NB4 (cell line): ENCODE measurements at places on chromosomes 16 and 17.

- peak; percentile 71 for DNase-seq
Measured at GRCh38 chr17:55717898-55718735, 4.5 kb downstream of the TMEM100 start.

- no peak for DNase-seq
Measured at GRCh38 chr17:4038076-4038475, 73.8 kb upstream of the ATP2A3 start.

DNA sequence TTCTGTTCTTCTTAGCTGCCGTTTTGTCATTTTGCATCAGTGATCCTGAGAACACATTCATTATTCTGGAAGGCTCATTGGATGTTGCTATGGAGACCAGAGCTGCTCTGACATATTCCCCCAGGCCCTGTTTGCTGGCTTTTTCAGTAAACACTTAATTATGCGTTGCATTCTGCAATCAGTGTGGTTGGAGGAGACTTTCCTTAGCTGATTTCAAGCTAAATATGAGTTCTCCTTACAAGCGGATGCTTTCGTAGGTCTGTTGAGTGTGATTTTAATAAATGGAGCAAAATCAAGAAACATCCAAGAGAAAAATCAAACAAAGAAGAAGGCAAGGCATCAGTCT is 38.2 kb upstream of the NUDT7 start:
- peak; percentile 84 for DNase-seq

DNA sequence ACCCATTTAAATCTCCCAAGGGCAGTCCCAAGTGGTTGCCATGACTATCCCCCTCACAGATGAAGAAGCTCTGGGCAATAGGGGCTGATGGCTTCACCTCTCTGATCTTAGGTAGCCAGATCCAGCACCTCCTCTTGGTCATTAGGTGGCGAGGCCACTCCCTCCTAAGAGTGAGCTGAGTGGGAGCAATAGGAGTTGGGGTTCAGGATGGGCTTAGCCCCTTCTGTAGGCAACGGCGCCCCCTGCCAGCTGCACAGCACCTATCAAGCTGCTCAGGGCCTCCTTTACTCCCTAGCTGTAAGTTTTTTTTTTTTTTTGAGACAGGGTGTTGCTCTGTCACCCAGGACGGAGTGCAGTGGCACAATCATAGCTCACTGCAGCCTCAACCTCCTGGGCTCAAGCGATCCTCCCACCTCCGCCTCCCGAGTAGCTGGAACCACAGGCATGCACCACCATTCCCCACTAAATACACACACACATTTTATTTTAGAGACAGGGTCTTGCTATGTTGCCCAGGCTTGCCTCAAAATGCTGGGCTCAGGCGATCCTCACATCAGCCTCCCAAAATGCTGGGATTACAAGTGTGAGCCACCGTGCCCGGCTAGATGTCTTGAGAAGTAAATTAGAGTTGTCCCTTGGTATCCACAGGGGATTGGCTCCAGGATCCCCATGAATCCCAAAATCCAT is 3.5 kb upstream of the RRAD start:
- peak; percentile 71 for DNase-seq

GRCh38 chr17:59004338-59005111 is 102.2 kb downstream of the TRIM37 start:
- DNase-seq, result peak; percentile 71

DNA sequence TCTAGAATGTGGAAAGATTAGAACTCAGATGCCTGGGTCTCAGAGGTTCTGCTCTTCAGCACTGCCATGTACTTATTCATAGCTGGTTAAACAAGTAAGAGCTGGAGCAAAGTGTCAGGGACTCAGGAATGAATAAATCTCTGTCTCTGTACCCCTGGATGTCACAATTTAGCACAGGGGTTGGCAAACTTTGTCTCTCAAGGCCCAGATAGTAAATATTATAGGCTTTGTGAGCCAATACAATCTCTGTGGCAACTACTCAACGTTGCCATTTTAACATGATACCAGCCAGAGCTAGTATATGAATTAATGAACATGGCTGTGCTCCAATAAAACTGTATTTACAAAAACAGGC is 220.3 kb upstream of the MON1B start:
- no peak for DNase-seq

GRCh38 chr17:33802349-33803198 is 452.5 kb upstream of the CCL2 start:
- no peak for DNase-seq

DNA sequence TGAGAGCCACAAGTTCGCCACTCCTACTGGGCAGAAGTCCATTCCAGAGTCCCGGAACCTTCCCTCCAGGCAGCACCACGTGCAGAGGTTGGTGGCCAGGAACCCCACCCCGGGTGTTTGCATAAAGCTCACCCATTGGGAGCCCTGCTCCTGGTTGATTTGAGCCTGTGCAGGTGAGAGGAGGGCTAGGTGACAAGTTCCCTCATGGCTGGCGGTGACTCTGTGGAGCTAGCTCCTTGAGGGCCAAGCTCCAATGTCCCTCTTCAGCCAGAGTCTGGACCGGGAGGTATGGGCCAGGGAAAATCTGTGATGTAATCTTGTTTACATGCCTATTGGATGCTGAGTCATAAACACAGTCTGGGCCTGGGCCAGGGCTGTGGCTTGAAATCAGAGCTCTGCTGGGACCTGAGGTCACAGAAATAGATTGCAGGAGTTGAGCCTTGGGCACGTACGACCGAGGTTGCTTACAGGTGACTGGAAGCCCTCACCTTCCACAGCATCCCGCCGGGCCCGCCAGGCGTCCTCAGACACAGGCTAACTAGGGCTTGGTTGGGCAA is 118.9 kb downstream of the AATF start:
- DNase-seq, result no peak

GRCh38 chr16:56669005-56669839 is at the start of gene MT1H:
TSS of gene MT1H (plus strand) at chr16:56669814. CDS start at chr16:56669885, 71 bp downstream.
- DNase-seq, result no peak

DNA sequence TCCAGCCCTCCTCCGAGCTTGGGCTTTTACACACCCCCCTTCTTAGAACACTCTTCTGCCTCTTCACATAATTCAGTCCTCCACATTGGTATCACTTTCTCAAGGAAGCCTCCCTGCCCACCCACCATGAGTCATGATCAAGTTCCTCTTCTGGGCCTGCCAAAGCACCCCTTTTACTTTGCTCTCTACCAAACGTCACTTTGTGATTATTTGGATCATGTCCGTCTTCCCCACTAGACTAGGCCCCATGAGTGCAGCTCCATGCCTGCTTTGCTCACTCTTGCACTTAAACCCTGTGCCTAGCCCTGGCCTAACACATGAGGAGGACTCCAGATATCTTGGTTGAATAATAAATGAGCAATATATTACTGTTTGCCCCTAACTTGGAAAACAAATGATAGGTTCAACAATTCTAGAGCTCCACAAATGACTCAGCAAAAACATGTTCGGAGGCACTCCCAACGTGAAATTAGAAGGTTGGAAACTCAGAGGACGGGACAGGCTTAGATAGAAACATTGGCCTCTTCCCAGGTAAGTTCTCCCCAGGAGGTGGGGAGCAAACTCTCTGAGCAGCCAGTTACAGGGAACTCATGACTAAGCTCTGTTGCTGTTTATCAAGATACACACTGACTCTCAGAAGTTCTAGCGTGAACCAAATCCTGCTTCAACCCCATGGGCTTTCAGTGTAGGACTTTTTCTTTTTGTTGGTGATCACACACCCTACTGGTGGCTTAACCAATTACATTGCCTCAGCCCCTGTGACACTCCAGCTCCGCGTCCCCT is 28.3 kb downstream of the G6PC1 start:
- peak; percentile 96 for DNase-seq

DNA sequence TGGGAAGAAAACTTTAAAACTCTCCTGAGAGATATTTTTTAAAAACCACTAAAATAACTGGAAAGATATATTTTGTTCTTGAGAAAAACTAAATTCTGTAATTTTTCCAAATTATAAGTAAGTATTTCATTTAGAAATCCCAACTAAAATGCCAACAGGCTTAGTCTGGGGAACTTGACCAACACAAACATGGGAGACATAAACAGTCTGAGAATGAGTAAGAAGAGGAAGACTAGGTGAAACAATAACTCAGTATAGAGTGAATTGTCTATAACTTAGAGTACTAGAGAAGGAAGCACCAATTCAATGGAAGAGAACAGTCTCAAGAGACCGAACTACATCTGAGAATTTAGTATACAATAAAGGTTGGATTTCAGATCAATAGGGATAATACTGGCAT is 2.9 kb downstream of the CMTM1 start:
- no peak for DNase-seq

- no peak for DNase-seq
Measured at GRCh38 chr16:68770671-68771070, 33.6 kb downstream of the CDH1 start.

- no peak for DNase-seq
Measured at GRCh38 chr16:86403085-86403484, 107.2 kb upstream of the FOXF1 start.

GRCh38 chr17:77167472-77168306 is 26.9 kb downstream of the SEC14L1 start:
- no peak for DNase-seq

DNA sequence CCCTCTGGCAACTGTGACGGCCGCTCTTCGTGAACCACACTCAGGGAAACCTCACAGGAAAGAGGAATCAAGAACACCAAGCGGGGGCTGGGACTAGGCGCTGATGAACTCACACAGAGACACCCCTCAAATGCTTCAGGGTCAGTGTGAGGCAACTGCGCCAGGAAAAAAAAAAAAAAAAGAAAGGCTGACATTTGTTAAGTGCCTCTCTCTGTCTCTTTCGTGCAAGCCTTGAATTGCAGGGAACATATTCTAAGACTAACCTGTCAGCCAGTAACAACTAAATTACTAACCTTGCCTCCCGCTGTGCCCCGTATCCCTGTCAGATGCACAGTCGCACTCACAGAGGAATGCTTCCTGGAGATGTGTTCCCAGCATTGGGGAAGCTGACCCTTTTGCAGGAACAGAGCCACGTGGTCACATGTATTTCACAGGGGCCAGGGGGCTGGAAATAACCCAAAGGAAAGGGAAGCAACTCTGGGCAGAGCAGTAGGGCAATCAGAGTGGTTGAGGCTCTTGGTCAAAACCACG is 247.8 kb downstream of the XYLT1 start:
- peak; percentile 46 for DNase-seq

GRCh38 chr17:48179071-48179945 is 71.7 kb downstream of the SNX11 start:
- DNase-seq, result no peak

DNA sequence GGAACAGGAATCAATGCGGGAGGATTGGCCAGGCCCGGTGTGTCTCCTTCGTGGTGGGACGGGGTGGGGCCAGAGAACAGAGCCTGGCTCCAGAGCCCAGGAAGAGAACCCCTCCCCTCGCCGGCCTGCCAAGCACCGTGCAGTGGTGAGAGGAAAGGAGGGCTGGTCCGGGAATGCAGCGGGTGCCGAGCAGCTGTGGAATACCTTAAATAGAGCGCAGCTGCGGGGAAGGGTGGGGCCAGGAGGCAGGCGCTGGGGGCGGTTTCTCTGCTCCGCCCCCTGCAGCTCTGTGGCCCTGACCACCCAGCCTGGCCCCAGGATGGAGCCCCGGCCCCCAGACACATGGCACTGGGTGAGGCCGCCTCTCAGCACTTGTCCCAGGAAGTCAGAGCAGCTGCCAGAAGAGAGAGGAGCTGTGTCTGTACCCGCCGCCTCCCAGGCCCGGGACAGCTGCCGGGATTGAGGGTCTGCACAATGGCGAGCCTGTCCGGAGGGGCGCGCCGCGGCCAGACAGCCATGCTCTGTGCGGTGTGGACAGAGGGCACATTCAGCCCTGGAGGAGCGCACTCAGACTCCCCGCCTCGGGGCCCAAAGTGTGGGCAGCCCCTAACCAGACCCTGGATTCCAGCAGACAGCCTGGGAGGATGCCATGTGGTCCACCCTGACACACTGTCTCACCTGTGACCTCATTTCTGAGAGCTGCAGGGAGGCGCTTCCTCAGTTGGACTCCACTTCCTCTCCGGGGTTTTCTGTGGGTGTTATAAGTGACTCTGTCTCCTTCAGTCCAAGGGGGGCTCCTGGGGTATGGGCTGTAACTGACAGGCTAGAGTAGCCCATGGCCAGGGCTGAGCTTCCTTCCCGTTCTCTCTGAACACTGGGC is 268.8 kb downstream of the SEC14L1 start:
- DNase-seq, result peak; percentile 35

- peak; percentile 77 for DNase-seq
Measured at GRCh38 chr16:70454222-70455034, at the start of gene FCSK. TSS of gene FCSK (plus strand) at chr16:70454595. CDS start at chr16:70463191, 8,596 bp downstream.

DNA sequence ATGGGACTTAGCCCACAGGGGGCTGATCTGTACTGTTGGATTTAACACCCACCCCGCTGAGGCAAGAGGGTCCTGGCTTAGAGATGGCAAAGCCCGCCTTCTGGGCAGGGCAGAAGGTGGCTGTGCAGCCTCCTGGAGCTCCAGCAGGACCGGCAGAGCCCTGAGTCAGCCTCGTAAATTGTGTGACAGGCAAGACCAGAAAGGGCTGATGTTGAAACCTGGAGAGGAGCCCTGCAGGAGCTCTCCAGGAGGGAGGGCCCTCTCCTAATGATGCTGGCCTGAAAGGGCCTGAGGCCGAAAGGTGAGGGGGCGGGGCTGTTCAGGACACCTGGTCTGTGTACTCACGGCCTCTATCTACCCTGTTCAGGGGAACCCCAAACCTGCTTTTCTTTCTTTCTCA is 22.5 kb upstream of the MYO15B start:
- peak; percentile 84 for DNase-seq

DNA sequence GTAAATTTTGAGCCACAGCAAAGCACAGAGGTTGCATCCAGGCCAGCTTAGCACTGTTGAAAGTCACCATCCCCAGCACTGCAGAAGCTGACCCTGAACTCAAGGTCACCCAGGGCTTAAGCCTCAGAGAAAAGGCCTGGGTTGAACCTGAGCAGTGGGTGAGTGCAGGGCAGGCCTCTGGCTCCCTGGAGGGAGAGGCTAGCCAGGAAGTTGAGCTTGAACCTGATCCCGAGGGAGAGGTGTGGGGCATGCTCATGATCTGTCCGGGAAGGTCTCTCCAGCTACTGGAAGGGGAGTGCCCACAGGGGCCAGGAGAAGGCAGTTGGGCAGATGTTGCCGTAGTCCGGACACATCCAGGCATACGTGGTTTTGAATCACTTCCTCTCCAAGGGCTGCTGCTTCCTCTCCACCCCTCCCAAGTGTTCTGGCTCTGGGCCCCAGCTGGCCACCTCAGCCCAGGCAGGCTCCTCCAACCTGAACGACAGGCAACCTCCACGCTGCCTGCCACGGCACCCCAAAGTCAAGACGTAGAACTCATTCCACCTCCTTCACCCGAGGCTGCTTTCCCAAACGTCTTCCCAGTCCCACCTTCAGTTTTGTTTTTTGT is 18.4 kb downstream of the CARHSP1 start:
- DNase-seq, result peak; percentile 92

DNA sequence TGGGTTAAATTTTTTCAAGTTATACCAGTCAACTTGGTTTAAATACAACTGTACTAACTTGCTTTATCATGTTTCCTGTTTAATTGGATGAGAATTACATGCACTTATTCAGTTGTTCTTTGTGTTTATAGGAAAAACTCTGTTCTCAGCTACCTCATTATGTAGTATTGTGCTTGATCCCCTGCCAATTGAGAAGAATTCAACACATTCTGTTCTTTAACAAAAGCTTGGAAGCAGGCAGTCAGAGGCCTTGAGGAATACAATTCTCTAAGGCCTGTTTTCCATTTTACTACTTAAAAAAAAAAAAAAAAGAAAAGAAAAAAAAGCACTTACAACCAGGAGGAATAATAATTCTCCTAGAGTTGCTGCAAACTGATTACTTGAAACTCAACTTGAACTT is 60.6 kb upstream of the CMIP start:
- no peak for DNase-seq

GRCh38 chr17:78140169-78141051 is 5.8 kb upstream of the C17orf99 start:
- DNase-seq, result peak; percentile 96

- no peak for DNase-seq
Measured at GRCh38 chr16:30603945-30604315, 6.3 kb downstream of the ZNF689 start.

- no peak for DNase-seq
Measured at GRCh38 chr17:50837286-50837979, 2.0 kb downstream of the WFIKKN2 start.
